ENCODE measurements at places on chromosomes 5 and 9. TPM values are rescaled to one million over a fixed set of nuclear protein-coding genes. Genes with fewer than 3 reads are reported as not detected.

DNA sequence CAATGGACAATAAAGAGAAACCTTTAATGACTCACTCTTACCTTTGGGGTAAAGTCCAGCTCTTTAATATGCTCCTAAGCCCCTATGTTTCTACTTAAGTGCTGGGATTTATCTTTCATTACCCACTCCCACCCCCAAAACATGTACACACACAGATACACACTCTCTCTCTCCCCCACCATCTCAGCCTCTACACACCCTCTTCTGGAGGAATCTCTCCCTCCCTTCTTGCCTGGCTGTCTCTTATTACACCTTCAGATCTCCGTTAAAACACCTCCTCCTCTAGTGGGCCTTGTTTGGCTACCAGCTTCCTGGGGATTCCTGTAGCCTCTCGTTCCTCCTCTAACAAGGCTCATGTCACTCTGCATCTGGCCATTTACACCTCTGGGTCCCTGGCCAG, 6.9 kb downstream of the GPRIN1 start:
- DNase-seq = no peak

DNA sequence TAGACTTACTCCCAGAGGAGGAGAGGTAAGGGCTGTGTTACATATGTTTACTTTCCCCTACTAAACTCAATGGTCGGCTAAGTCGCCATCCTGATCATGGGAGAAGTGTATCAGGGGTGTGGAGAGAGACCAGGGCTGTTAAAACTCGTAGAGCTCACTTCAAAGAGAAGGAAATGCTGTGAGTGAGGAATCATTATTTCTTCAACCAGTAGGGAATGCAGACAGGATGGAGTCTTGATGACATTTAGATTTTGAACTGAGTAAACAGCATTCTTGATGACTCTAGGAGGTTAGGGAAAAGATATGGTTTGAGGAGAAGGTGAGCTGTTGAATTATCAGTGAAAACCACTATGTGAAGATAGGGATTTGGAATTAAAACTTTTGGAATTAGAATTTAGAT, 17.3 kb downstream of the RECK start:
- no peak for DNase-seq

GRCh38 chr9:109416135-109416706, 81.9 kb downstream of the PTPN3 start:
- DNase-seq = no peak

GRCh38 chr9:99266255-99267023, 44.4 kb downstream of the SEC61B start:
- peak; percentile 49 for DNase-seq

GRCh38 chr5:50550993-50551392, 109.9 kb upstream of the EMB start:
- no peak for DNase-seq

GRCh38 chr5:134742134-134742533, 3.8 kb downstream of the CAMLG start:
- no peak for DNase-seq

GRCh38 chr9:5873439-5873838, 17.2 kb upstream of the MLANA start:
- no peak for DNase-seq

DNA sequence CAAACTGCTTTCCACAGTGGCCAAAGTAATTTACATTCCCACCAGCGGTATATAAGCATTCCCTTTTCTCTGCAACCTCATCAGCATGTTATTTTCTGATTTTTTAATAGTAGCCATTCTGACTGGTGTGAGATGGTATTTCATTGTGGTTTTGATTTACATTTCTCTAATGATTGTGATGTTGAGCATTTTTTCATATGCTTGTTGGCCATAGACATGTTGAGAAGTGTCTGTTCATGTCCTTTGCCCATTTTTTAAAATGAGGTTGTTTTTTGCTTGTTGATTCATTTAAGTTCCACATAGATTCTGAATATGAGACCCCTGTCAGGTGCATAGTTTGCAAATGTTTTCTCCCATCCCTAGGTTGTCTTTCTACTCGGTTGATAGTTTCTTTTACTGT, 254.5 kb upstream of the MPDZ start:
- DNase-seq = no peak

- no peak for DNase-seq
Measured at GRCh38 chr5:32147959-32148358, 26.2 kb downstream of the GOLPH3 start.

Gene GPR150
- total RNA-seq = not detected

Gene SPATA31D4
- total RNA-seq = not detected

Measured in A172 (cell line).